H7 (cell line): ENCODE measurements at places on chromosomes 13 and 19.

GRCh38 chr19:33780746-33781145 is 15.9 kb upstream of the KCTD15 start:
- peak; percentile 51 for DNase-seq

- no peak for DNase-seq
These were observed 32.8 kb upstream of the STK24 start for GRCh38 chr13:98609756-98610155.

DNA sequence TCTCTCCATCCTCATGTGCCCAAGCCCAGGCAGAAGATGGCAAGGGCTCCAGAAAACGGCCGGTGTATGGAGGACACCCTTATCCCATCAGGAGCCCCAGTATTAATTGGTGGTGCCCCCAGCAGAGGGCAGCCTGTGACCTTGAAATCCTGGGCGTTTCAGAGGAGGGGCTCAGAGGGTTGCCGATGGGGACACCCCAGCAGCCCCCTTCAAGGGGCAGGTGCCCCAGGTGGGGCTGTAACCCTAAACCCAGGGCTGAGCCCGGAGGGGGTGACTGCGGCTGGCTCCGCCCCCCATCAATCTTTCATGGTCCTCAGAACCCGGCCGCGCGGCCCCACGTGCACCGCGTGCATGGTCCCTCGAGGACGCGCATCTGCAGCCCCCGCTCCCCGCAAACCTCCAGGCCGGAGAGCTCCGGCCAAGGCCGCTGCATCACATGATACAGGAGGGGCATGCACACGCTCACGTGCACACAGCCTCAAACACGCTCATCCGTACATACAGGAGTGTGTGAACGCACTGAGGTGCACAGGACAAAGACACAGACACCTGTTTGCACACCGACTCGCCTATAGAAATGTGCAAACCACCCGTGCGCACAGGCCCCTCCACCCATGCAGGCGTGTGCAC is 949 bp downstream of the RAB3A start:
- peak; percentile 87 for DNase-seq

- peak; percentile 74 for DNase-seq
These were observed at the start of gene MISP3 for GRCh38 chr19:14072535-14073260. MISP3 (plus strand) TSS chr19:14072786; CDS start chr19:14073310, 524 bp downstream.

GRCh38 chr13:24119626-24120508 is 40.7 kb upstream of the SPATA13 start:
- no peak for DNase-seq

DNA sequence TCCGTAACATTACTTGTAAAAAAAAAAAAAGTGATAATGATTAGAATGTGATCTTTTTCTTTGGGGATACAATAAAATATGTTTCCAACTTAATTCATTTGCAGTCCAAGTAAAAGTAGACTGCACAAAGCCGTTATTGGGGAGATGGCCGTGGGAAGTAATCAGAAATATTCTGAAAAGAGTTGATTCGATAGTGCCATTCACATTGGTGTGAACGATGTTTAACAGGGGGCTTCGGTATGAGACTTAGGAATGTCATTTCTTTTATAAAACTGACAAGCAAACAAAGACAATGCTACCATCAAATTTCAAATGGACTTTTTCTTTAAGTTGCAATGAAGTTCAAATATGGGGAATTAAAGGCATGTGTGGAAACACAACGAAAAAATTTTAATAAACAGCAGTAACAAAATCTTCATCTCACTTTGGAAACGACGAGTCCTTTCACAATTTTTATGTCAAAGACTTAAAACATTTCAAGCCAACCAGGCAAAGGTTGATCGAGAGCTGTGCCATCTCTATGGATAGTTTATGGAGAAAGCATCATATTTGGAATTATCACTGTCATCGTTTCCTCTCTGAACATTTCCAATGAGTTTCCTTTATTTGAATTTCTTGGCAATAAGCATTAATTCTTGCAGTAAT is 1.7 kb upstream of the ZIC5 start:
- DNase-seq, result no peak

- DNase-seq, result peak; percentile 93
These were observed at the start of gene ZIC5 for GRCh38 chr13:99971576-99972189. ZIC5 (minus strand) TSS chr13:99971767; CDS start chr13:99971603, 164 bp downstream.
